ENCODE measurements at places on chromosomes 7 and 10. TPM values are rescaled to one million over a fixed set of nuclear protein-coding genes. Genes with fewer than 3 reads are reported as not detected.

GRCh38 chr10:118732245-118733165, 22.3 kb downstream of the CACUL1 start:
- no peak for DNase-seq

GRCh38 chr7:27774717-27775328, 34.9 kb downstream of the TAX1BP1 start:
- no peak for DNase-seq

Gene FKBP6
- total RNA-seq: not detected

Gene CYP26A1
- 0.49 TPM for total RNA-seq

DNA sequence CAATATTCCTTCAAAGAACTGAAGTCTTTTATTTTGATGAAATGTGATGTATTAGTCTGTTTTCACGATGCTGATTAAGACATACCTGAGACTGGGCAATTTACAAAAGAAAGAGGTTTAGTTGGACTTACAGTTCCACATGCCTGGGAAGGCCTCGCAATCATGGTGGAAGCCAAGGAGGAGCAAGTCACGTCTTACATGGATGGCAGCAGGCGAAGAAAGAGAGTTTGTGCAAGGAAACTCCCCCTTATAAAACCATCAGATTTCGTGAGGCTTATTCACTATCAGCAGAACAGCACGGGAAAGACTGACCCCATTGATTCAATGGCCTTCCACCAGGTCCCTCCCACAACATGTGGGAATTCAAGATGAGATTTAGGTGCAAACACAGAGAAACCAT, 750.3 kb upstream of the KCND2 start:
- DNase-seq: no peak

DNA sequence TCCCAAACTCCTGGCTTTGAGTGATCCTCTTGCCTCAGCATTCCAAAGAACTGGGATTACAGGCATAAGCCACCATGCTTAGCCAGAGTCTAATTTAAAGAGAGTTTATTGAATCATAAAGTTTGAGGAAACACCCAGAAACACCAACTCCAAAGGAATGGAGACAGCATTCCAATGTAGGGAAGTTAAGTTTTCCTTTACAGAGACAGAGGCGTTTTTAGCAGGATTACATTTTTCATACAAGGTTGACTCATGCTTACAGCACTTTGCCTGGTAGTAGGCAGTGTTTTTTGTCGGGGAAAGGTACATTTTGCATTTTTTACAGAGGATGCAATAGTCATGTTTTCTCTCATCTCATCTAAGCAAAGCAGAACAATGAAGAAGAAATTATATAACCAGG, 18.9 kb upstream of the OPN4 start:
- no peak for DNase-seq

GRCh38 chr7:155953781-155954549, 141.7 kb upstream of the SHH start:
- DNase-seq: no peak

- no peak for DNase-seq
These were observed 46.8 kb downstream of the GNAI1 start for GRCh38 chr7:80181411-80181810.

Gene SAMD9
- total RNA-seq: 5.0 TPM

Gene GSAP
- total RNA-seq: 1.9 TPM
